ENCODE measurements at places on chromosomes 12 and 14.

- DNase-seq, result no peak
Observed at GRCh38 chr12:16070113-16070512, 159.0 kb downstream of the DERA start.

DNA sequence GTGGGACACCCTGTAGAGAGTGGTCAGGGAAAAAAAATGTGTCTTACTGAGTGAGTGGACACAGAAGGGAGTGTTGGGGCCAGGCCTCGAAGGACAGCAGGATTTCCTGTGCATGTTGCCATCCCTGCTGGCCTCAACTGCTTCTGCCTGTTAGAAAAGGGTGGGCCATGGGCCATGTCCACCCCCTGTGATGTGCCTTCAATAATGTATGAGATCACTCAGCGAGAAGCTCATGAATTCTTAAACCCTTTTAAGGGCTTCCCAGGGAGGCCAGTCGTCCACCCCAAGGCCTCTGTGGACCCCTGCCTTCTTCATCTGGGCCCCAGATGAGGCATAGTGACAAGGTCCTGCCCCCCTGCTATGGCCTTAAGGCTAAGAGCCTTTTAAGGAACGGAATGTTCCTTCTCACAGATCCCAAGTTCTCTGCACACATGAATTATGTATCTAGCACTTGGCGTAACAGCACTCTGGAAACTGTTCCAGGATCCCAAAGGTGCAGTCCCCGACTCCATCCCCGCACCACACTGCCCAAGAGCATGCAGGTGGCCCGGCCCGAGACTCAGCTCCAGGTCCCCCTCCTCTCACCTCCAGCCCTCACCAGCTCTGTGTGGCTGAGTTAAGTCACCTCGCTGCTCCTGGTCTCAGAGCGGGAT, 8.9 kb upstream of the C14orf132 start:
- no peak for DNase-seq

DNA sequence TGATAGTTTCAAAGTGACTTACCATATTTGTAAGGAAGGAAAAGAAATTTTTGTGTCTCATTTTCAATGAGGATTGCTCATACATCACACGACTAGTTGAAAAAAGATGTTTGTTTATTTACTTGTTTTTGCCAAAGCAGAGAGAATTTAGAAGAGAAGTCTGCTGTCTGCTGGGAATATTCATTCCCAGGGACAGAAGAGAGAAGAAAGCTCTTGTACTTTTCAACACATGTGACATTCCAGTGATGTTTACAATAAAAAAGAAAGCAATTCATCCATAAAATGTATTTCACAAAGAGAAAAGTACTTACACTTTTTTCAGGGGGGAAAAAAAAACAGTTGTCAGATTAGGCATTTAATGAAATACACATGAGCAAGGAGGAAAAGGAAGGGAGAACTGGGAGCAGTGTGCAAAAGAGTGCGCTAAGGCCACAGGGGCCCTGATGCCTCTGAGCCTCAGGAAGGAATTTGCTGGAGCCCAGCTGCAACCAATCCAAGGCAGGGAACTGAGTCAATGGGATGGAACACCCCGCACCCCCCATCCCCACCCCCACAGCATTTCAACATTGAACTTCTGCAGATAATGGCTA, 115.0 kb downstream of the RPAP3 start:
- no peak for DNase-seq

DNA sequence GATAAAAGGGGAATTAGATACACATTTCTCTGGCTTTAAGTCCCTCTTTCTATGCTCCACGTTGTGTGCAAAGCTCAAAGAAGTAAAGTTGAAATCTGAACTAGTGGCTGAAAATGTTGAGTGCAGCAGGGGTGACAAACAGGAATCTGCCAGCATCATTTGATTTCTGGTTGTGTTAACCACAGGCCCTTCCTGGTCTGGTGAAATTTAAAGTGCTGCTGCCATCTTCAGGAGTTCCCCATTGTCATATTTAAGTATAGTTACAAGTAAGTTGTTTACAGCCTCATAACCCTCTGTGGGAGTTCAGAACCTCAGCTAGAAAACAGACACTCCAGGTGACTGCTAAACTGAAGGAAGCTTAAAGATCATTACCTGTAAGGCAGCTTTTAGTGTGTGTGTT, 90.9 kb upstream of the CCDC196 start:
- no peak for DNase-seq

DNA sequence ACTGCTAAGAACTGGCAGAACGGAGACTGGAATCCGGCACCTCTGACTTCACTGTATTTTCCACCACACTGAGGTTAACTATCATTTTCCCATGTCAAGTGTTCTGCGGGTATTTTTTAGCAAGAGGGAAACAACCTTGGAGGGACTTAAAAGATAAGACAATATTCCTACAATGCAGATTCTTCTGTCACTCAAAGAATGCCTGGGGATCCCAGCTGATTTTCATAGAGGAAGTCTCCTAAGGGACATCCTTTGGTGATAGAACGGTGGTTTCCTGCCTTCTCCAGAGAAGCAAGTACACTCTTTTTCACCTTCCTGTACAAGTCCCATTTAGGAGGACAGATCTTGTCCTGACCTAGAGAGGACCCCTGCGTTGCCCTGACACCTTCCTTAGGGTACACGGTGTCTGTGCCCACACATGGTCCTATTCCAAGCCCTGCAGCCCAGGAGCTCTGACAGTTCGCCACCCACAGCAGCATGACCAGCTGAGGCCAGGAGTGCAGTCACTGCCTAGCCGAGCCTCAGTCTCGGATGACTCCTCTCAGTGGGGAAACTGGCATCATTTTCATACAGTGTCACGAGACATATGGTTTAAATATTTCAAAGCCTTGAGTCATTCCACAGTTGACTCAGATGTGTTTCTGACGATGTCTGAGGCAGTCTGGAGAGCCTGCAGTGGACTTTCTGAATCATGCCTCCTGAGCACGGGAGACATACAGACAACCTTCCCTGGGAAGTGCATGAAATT, 181.3 kb upstream of the FKBP4 start:
- no peak for DNase-seq

GRCh38 chr14:94390372-94391086, 2.1 kb upstream of the SERPINA1 start:
- DNase-seq, result no peak

- DNase-seq, result no peak
Observed at GRCh38 chr12:62832027-62832426, 102.9 kb downstream of the PPM1H start.

Measured in stimulated activated CD4-positive, alpha-beta T cell treated with anti-CD3 and anti-CD28 coated beads, Interleukin-4, amount 100 ng/mL, for 4 hours (primary cell).